ENCODE measurements at places on chromosomes 4 and X.

DNA sequence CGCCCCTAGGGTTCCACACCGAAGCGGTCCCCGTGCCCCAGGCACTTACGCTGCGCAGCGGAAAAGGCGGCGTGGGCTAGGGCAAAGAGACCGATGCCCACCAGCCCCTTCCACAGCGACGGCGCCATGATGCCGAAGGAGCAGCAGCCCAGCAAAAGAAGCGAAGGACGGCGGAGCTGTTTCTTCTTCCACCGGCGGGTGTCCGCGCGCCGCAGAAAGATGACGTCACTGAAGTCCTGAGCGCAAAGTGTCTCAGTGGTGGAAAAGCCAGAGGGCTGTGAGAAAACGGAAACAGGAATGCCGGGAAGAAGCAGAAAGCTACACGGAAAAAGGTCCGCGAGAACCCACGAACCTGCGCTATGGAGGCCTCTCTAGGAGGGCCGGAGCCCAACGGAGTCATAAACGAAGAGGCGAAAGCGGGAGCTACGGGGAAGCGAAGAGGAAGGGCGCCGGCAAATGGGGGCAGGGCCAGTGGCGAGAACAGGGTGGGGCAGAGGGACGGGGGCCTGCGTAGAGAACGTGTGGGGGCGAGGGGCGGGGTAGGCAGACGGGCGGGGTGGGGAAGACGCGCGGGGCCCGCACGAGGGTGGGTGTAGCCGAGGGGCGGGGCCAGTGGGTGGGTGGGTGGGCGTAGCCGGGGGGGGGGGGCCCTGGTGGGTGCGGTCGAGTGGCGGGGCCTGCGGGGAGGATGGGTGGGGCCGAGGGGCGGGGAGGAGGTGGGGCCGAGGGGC is at the start of gene MMGT1:
TSS of gene MMGT1 (minus strand) at position 441 of the 731 bp plus-strand sequence. CDS start at position 128, 313 bp downstream.
- peak; percentile 84 for DNase-seq

- DNase-seq, result no peak
Observed at GRCh38 chr4:153950100-153950979, 161.5 kb upstream of the SFRP2 start.

DNA sequence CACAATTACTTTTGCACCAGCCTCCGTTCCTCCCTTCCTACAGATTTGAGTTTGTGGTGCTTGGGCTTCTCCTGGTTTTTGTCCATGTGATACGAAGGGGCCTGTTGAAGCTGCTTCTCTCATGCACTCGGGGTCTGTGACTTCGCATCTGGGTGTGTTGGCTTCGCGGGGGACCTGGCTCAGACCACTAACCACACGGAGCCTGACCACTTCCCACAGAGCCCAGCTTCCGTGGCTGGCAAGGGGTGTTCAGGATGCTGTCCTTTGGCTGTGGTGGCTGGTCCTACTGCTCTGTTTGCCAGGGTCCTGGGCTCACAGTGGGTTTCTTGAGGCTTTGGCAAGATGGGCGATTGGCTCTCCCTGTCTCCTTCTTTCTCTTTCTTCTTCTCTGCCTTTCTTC is 19.8 kb upstream of the XG start:
- DNase-seq, result no peak

GRCh38 chrX:39998636-39999406 is 98.9 kb downstream of the BCOR start:
- DNase-seq, result no peak

- DNase-seq, result no peak
Observed at GRCh38 chr4:112153211-112153791, 8.0 kb downstream of the FAM241A start.

DNA sequence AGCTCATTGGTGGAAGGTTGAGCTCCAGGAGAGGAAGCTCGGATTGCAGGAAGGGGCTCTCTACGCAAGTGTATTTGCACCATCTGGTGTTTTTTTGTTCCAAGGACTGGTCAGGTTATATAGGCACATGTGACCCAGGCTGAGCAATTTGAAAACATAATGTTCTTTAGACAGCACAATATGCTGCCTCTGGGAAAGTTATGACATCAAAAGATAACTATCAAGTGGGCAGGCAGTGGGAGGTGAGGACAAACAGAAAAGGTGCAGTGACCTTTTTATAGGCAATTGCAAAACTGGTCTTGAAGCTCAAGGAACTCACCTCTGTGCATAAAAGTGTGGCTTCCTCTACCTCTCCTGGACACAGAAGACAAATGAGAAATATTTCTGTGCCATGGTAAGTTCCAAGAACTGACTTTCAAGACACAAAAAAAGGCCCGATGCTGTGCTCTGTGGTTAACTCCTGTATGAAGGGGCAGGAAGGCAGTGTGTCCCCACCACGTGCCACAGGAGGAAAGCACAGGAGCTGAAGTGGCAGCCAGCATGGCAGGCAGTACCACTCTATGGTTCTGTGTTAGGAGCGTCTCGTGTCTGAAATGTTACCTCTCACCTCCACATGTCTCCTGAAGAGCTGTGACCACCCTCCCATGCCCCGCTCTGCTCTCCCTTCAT is 128.6 kb downstream of the SHROOM3 start:
- no peak for DNase-seq

DNA sequence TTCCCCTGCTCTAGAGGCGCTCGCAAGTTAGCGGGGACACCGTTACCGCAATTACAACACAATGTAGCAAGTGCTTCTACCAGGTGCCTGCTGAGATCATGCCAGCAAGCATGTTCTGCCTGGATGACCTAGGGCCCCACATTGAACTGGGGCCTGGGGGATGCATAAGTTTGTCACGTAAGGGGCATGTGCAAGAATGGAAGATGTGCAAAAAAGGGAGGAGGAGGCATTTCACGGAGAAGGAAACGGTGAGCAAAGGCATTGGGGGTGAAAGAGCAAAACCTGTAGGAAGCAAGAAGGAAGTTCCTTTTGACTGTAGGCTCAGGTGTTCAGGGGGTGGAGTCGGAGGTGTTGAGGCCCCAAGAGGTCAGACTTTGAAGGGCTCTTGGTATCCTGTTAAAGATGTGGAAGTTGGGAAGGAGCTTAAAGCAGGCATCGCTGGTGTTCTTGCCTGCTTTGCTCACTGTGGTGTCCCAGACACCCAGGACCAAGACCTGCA is 602 bp upstream of the SCARB2 start:
- DNase-seq, result no peak

DNA sequence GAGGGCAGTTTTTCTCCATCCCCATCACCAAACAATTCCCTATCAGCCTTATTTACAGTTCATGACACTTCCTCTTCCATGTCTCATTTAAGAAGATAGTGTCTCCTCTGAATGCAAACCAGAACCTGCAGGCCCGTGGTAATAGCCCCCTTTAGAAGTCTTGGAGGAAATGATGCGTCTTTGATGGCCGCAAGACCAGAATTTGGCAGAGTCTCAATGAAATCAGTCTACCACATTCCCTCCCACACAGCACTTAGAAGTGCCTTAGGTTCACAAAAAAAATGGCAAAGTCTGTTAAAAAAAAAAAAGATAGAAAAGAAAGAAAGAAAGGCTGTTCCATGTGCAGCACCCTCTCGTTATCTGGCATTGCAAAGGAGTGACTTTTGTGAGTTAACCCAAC is 2.1 kb upstream of the KDR start:
- no peak for DNase-seq

- DNase-seq, result peak; percentile 0
Observed at GRCh38 chrX:110671068-110671803, 124.4 kb downstream of the CHRDL1 start.

GRCh38 chrX:153339662-153340061 is 5.7 kb downstream of the ZNF275 start:
- DNase-seq, result no peak

DNA sequence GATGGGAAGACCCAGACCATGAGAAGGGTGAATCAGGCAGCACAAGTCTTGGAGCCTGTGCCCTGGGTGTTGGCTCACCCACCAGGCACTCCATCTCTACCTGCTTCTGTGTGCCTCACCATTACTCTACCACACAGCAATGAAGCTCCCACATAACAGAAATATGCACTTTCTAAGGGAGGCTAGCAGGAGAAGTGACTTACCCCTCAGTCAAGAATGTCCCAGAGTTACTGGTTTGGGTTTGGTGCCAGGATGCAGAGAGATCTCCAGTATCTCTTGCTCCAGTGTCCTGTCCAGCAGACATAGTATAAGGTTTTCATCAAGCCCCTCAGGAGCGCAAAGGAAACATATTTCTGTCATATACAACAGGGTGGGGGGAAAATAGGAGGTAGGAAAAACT is 11.3 kb upstream of the RAB40A start:
- peak; percentile 68 for DNase-seq

GRCh38 chrX:47991263-47992094 is 12.3 kb downstream of the ZNF182 start:
- peak; percentile 42 for DNase-seq

GRCh38 chrX:139844884-139845283 is 88.0 kb downstream of the ATP11C start:
- no peak for DNase-seq

DNA sequence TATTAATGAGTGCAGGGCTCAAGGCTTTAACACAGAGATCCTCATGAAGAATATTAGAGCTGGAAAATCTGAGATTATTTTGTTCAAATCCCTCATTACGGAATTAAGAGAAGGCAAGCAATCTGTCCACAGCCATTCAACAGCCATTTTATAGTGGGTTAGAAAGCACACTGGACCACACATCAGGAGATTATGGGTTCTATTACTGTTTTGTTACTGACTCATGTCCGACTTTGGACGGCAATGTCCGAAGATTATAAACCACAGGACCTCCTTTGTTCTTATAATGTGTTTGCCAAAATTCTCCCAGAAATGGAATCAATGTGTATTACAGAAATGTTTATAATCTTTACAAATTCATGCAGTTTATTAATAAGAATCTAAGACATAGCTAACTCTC is 8.1 kb downstream of the LAMTOR3 start:
- DNase-seq, result no peak

GRCh38 chr4:1726146-1726934 is 5.0 kb downstream of the TACC3 start:
- peak; percentile 77 for DNase-seq

DNA sequence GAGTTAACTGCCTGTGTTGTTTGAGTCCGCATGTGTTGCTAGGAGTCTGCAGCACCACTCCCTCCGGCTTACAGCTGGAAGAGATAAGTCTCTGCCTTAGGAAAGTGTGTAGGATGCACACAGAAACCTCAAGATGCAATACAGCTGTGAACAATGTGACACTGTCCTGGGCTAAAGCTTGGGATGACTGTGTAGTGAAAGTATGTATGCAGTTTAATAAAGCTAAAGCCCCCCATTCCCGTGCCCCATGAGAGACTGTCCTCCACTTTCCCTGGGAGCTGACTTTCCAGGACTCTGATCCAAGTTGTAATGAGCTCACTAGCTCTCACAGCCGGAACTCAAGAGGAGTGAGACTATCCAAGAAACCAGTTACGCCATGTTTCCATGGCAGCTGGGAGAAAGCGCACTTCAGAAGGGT is 156.6 kb upstream of the FTHL17 start:
- peak; percentile 66 for DNase-seq

- peak; percentile 54 for DNase-seq
Observed at GRCh38 chr4:26020083-26020668, 106.2 kb downstream of the SMIM20 start.

GRCh38 chr4:67587156-67587555 is 28.6 kb downstream of the STAP1 start:
- no peak for DNase-seq

- DNase-seq, result peak; percentile 38
Observed at GRCh38 chr4:113673450-113673849, 88.1 kb downstream of the CAMK2D start.

DNA sequence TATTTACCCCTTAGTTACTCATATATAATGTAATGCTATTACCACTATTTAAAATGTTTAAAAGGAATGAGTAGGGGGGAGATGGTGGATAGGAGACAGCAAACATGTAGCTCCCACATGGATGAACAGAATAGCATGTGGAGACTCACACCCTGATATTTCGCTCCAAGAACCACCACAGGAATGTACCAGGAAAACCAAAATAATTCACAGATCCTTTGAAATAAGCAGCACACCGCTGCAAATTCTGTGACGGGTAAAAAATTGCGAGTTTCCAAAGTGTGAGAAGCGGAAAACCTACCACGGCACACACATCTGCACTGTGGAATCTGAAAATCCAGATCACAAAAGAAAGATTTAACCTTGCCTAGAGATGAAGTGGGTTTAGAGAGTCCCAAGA is 428.2 kb downstream of the TLL1 start:
- DNase-seq, result peak; percentile 72

GRCh38 chrX:31872007-31872406 is 800.2 kb upstream of the FTHL17 start:
- peak; percentile 2 for DNase-seq

DNA sequence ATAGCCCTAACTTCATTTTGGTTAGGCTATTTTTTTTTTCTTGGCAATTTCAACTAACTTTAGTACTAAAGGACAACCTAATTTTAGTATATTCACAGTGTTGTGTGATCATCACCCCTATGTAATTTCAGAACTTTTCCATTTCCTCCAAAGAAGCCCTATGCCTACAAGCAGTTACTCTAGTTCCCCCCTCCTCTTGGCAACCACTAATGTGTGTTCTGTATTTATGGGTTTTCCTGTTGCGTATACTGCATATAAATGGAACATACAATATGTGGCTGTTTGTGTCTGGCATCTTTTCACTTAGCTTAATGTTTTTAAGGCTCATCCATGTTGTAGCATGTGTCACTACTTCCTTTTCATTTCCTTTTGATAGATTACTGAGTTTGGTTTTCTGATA is 57.6 kb downstream of the N4BP2 start:
- no peak for DNase-seq

GRCh38 chr4:25190407-25190806 is 30.2 kb upstream of the SEPSECS start:
- no peak for DNase-seq
